ENCODE measurements at places on chromosomes 12 and 14. TPM values are rescaled to one million over a fixed set of nuclear protein-coding genes. Genes with fewer than 3 reads are reported as not detected.

DNA sequence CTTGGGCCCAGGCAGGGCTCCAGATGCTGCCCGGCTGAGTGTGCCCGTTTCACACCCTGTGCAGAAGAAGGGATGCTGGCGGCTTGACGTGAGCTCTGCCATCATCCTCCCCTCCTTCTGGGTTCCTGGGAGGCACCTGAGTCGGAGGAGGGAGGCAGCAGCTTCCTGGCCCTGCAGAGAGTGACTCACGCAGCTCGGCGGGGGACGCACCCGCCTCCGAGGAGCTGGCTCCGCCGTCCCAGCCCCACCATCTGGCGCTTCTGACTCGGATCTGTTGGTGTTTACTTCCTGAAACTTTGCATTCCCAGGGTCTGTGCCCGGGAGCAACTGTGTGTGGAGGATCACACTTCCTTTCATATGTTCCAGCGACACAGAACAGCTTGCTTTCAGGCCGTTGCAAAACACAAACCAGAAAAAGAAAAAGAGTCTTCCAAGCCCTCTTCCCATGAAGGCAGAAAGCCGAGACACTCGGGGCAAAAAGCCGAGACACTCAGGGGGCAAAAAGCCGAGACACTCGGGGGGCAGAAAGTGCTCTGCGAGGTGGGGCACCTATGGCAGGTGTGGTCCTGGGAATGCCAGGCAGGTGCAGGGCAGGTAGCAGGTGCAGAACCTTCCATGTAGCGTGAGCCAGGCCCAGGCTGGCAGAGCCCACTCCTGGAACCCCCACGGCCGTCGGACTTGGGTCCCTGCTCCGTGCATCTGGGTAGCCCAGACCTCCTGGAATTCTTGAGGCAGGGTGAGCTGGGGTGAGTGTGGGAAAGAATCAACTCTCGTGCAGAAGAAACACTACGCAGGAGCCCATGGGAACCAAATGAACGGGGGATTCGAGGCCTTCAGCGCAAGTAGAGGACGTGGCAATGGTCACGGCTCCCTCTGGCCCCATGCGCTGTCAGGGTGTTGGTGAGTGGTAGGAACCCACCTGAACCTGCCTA, 27.6 kb upstream of the GALNT9 start:
- DNase-seq, result peak; percentile 77

DNA sequence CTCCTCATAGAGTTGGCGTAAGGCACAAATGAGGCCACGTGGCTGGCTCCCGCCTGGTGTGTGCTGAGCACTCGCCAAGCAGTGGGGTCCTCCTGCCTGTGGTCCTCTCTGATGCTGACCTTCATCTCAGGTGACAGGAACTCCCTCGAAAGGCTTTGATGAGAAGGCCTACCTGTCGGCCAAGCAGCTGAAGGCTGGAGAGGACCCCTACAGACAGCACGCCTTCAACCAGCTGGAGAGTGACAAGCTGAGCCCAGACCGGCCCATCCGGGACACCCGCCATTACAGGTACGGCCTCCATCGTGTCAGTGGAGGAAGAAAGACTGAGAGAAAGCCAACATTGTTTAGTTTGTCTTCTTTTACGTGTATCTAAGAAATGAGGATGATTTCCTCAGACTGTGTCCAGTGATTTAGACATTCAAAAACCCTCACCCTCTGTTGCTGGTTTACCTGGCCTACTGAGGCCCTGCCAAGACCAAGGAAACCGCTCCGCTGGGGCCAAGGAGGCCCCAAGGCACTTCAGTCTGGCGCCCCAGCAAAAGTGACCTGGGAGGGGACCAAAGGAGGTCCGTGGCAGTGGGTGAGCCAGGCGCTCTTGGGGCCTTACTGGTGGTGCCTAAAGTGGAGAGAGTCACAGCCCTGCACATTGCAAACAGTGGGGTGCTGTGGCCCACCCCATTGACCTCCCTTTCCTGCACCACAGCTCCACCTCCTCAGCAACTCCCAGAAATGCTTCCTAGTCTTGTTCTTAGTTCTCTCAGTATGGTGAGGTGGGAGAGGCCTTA, 60.8 kb downstream of the GALNT16 start:
- no peak for DNase-seq

DNA sequence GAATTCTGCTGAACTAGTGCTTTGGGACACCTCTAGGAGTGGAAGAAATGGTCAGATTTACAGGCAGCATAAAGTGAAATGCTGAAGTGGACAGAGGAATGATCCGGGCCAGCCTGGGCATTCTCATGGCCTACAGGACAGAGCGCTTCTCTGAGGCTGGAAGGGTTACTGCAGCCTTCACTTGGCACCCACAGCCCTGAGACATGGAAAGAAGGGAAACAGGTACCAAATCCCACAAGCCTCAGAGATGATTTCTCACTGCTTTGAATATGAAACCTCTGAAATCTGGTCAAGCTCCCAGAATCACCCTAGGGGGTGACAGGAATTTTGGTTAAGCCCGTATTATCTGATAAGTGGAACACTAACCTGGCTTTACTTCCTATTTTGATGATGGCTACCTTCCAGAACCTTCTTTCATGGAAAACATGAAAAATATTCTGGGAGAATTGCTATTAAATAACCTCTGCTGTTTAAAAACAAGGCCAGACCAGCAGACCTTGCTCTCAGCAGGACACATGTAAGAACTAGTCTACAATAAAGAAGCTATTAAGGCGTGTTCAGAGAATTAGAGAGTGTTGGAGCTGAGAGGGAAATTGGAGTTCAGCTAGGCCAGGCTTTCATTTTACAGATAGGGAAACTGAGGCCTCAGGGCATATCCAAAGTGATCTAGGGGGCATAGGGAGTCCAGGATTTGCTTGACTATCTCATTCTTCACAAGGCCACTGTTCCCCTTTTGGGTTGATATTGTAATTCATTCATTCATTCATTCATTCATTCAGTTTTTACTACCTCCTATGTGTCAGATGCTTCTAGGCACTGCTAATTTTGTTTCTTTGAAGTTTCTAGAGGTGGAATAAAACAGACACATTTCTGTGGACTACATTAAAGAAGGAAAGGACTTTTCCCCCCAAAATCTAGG, 281.5 kb downstream of the ZFP36L1 start:
- DNase-seq, result no peak

- DNase-seq, result no peak
Measured at GRCh38 chr14:45361727-45362126, 108.7 kb upstream of the MIS18BP1 start.

- no peak for DNase-seq
Measured at GRCh38 chr14:89537911-89538310, 120.9 kb upstream of the FOXN3 start.

- no peak for DNase-seq
Measured at GRCh38 chr14:94411638-94412037, 23.2 kb upstream of the SERPINA1 start.

GRCh38 chr12:130953771-130954543, at the start of gene ADGRD1:
TSS of gene ADGRD1 (plus strand) at chr12:130953907. CDS start at chr12:130954466, 559 bp downstream.
- no peak for DNase-seq

Gene FAM186B
- 0.17 TPM for total RNA-seq

Gene ALG10B
- total RNA-seq, result 8.3 TPM

Gene DTX1
- not detected for total RNA-seq

Gene FBXL14
- total RNA-seq, result 30.2 TPM

Gene ZNF384
- 28.8 TPM for total RNA-seq

GRCh38 chr12:15200641-15201040, 20.6 kb downstream of the RERG start:
- no peak for DNase-seq

Gene WNT5B
- 29.2 TPM for total RNA-seq

- no peak for DNase-seq
Measured at GRCh38 chr14:92609955-92610354, 96.4 kb downstream of the RIN3 start.

GRCh38 chr12:63090716-63091115, 60.3 kb downstream of the AVPR1A start:
- no peak for DNase-seq

Gene PXMP2
- total RNA-seq, result 43.7 TPM

- no peak for DNase-seq
Measured at GRCh38 chr12:52060498-52061177, 9.1 kb upstream of the ATG101 start.

GRCh38 chr14:67620217-67620785, 581 bp downstream of the ARG2 start:
- no peak for DNase-seq

Gene PROX2
- total RNA-seq, result 0.03 TPM

GRCh38 chr14:55968741-55969140, 149.5 kb upstream of the PELI2 start:
- DNase-seq, result no peak

Gene SLCO1B1
- total RNA-seq, result not detected

- peak; percentile 32 for DNase-seq
Measured at GRCh38 chr12:48925304-48926011, at the start of gene FKBP11. TSS of gene FKBP11 (minus strand) at chr12:48925492. CDS start at chr12:48925428, 64 bp downstream.

DNA sequence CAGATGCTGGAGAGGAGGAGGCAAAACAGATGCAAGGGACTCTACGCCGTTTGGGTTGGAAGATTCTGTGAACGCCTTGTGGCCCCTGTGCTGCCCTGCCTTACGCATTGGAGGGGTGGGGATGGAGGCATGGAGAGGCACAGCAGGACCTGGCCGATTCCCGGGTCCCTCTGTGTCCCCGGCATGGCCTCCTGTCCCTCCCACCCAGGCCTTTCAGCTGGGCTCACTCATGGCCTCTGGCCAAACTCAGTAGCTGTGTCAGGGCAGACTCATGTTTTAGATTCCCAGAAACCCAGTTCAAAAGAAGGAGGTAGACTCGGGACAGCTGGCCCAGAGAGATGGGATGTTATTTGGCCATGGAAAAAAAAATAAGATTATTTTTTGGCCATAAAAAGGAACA, 40.1 kb downstream of the TESC start:
- no peak for DNase-seq

Gene LAG3
- 2.0 TPM for total RNA-seq

Gene DLGAP5
- 53.6 TPM for total RNA-seq

Gene MMP19
- 0.58 TPM for total RNA-seq

Gene ADAMTS20
- total RNA-seq, result 0.03 TPM

Gene SMIM41
- not detected for total RNA-seq

DNA sequence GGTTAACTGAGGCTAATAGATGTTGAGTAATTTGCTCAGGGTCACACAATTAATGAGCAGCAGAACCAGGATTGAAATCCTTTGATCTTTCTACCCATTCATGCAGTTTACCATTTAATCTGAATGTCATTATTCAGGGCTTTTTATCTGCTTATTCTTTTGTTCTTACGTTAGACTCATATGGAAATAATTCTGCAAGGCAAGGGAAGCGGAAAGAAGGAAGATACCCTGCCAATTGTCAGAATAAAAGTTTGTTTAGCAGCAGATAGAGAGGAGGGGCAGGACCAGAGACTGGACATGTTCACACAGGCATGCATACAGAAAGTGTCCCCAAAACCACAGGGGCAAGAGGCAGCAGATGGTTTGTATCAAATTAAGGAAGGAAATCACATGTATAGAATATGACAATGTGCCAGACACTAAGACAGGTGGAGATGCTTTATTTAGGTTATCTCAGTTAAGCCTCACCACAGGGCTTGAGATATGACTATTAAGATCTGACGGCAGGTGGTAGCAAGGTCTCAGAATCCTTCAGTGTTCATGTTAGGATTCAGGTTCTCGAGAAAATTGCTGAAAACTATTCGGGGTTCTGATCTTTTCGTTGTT, 29.8 kb downstream of the BRMS1L start:
- no peak for DNase-seq

DNA sequence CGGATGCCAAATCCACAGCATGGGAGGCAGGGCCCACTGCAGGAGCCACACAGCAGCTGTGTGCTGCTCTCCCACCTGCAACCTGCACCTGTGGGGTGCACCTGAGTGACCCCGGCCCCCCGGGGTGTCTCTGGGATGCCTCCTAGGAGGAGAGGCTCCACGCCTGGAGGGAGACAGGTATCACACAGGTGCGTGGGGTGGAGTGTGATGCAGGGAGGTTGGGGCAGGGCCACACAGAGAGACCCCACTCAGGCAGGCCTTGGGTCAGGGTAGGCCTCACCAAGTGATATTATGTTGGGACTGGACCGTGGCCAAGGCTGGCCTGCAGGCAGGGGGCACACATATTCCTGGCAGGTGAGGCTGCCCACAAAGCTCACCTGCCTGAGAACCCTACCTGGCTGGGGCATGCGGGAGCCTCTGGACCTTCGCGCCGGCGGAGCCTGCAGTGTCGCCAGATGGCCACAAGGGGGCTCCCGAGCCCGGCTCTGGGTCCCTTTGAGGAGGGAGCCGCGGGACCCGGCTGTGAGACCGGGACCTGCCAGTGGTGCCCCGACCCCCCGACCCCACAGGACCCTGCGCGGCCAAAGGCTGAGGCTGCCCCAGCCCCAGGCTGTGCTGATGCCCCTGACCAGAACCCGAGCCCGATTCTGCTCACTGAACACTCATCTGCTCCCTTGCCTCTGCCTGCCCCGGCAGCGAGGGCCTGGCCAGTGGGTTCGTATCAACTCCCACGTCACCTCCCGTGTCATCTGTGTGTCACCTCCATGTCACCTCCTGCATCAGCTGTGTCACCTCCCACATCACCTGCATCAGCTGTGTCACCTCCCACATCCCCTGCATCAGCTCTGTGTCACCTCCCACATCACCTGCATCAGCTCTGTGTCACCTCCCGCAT, 11.4 kb downstream of the TMEM121 start:
- no peak for DNase-seq

Gene AQP6
- total RNA-seq, result not detected

Gene LRFN5
- total RNA-seq, result 0.37 TPM

Measured in HT1080 (cell line).